ENCODE measurements at places on chromosomes 13 and 19.

GRCh38 chr19:34692549-34692948, 15.1 kb downstream of the ZNF302 start:
- no peak for DNase-seq

DNA sequence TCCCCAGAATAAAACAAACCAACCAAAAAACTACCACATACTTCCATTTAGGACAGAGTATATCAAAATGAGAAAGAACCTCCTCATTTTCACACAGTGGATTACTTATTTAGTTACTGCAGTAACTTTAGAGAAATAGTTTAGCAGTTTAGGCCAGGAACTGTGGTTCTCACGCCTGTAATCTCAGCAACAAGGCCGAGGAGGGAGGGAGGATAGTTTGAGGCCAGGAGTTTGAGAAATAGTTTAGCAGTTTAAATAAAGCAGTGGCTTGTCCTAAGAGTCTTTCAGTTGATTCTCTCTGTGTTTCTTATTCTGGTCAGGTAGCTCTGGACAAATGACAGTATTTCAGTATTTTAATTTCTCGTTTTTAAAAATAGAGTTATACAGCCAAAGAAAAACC, 9.4 kb downstream of the HMGB1 start:
- peak; percentile 42 for DNase-seq

DNA sequence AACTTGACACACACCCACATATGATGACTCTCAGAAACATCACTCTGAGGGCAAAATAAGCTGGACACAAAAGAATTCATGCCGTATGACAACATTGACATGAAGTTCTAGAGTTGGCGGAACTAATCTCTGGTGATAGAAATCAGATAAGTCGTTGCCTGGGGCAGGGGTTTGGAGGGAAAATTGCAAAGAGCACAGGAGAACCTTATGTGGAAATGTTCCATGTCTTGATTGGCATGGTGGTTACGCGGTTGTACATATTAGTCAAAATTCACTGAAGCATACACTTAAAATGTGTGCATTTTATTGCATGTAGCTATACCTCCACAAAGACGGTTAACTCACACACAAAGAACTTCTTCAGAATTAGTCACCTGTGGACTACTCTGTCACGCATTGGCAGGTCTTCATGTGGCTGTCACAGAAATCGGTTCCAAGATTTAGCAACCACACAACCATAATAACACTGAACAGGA, 137.8 kb upstream of the GJB6 start:
- no peak for DNase-seq

- no peak for DNase-seq
These were observed 2.4 kb downstream of the MEDAG start for GRCh38 chr13:30908416-30908980.

DNA sequence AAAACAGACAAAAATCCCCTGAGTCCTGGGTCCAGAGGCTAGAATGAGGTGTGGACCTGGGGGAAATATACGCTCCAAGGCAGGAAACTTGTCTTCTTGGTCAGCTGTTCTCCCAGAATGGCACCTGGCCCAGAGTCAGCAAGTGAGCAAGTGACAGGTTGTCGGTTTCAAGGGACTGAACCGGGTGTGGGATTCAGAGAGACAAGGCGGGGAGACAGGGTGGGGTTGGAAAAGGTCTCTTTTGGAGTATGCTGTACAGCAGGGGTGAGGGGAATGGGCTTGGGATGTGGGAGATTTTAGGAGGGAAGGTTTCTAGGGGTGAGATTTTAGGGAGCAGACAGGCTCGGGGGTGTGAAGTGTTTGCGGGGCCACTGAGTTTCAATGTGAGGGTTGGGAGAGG, 83.3 kb downstream of the RYR1 start:
- DNase-seq: no peak

Data from cerebellar cortex (tissue), 1 donor.